Fibroblast of villous mesenchyme (primary cell): ENCODE measurements at places on chromosomes 1 and 21. TPM values are rescaled to one million over a fixed set of nuclear protein-coding genes. Genes with fewer than 3 reads are reported as not detected.

PLCH2 gene
- total RNA-seq, result under 0.01 TPM in 2 replicates

RIPPLY3 gene
- under 0.01 TPM in 1 of 2 replicates, not detected in the other for total RNA-seq

TXNIP gene
- total RNA-seq, result 69.5 and 205 TPM in 2 replicates

RXFP4 gene
- not detected in 2 replicates for total RNA-seq

ERO1B gene
- total RNA-seq, result 1.9 and 5.2 TPM in 2 replicates

HNRNPCL2 gene
- not detected in 2 replicates for total RNA-seq

SH2D5 gene
- 3.9 and 4.3 TPM in 2 replicates for total RNA-seq

ECE1 gene
- 127 and 141 TPM in 2 replicates for total RNA-seq

DNA sequence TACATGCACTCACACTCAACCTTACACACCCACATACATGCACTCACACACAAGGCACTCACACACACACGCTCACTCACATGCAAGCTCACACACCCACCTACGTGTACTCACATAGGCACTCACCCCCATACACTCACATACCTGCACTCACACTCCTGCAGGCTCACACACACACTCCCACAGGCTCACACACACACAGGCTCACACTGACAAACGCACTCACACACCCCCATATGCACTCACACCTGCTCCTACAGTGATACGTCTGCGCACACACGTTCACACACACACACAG, 19.1 kb upstream of the TMEM52 start:
- DNase-seq, result no peak

DNA sequence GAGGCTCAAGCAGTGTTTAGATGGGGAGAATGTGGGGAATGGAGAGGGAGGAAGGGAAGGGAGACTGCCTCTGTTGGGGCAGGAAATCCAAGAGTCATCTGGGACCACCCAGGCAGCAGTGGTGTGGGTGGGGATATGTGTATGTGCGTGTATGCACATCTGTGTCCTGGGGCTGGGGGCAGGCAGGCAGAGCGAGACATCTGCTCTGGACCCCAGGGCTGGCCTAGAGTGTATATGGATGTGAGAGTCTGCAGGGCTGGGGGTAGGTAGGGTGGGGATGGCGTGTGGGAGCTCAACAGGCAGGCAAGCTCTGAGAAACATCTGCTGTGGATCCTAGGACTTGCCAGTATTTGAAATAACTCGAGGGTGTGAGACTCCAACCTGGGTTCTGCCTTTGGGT, 3.5 kb downstream of the PTCH2 start:
- no peak for DNase-seq

GRCh38 chr1:62071695-62072094, 123.0 kb upstream of the L1TD1 start:
- DNase-seq, result no peak

DNA sequence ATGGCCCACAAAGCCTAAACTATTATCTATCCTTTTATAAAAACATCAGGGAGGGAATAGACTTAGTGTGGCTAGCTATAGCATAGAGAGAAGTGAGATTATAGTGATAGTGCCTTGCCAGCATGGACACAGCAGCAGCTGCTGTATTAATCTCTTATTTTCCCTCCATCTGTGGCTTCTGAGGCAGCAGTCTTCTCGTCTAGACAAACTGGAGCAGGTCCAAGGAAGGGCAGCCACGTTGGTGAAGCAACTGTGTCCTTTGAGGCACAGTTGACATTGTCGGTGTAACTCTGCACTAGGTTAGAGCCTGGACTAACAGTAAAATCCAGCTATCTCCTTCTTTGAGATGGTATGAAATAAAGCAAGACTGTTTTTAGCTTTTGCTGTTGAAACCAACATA, 131.3 kb downstream of the CACHD1 start:
- no peak for DNase-seq

GRCh38 chr1:167223144-167224103, 2.7 kb downstream of the POU2F1 start:
- peak; percentile 71 for DNase-seq

- DNase-seq, result no peak
Observed at GRCh38 chr1:10734962-10735544, 61.4 kb downstream of the CASZ1 start.

- no peak for DNase-seq
Observed at GRCh38 chr1:223405507-223405906, 12.3 kb downstream of the CCDC185 start.

DNA sequence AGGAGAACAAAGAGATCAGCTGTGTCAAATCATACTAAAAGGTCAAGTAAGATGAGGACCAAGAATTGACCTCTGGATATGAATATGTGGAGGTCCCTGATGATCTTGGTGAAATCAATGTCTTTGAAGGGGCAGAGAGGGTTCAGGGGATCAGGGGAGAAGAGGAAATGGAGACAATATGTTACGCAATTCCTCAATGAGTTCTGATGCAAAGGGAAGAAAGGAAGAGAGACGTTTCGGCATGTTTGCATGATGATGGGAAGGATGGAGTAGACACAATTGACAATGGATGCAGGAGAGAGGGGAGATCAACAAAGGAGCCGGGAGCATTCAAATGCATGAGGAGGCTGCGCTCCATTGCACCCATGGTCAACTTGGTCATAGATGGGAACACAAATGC, 36.0 kb upstream of the GUCA2B start:
- no peak for DNase-seq

DNA sequence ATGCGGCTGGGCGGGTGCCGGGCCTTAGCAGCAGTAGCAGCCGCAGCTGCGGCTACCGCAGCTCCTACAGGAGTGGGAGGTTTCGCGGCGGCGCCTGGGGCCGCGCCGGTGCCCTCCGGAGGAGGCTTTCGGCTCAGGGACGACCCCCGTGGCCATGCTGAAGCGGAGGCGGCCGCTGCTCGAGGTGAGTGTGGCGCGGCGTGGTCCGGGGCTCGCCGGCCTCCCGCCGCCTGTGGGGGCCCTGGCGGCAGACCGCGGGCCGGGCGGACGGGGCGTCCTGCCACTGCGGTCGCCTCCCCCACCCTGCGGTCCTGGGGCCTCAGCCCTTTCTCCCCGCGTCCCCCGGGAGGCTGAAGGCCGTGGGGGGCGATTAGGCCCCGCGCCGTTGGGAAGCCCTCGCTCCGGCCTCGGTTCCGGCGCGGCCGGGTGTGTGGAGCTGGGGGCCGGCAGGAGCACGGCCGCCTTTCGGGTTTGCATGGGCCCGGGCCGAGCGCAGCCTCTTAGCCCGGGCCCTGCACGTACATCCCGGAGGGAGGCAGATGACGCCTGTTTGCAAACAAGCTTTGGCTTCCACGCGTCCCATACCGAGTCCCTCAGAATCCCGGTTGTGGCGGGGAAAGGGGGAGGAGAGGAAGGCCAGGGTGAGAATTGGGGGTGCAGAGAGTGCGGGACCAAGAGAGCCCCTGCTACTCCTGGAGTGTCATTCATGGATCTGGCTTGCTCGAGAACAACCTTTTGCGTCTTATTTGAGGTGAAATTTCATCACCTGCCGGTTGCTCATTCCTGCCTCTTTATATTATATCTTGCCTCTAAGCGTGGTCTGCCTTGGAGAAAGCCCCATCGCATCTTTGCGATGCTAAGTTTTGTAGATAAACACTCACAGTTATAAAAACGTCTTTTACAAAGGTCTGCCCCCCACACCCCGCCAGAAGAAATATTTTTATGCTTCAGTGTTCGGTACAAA, 613 bp downstream of the ZFYVE9 start:
- DNase-seq, result peak; percentile 57

GRCh38 chr1:173549813-173550212, 53.1 kb downstream of the SLC9C2 start:
- no peak for DNase-seq

DNA sequence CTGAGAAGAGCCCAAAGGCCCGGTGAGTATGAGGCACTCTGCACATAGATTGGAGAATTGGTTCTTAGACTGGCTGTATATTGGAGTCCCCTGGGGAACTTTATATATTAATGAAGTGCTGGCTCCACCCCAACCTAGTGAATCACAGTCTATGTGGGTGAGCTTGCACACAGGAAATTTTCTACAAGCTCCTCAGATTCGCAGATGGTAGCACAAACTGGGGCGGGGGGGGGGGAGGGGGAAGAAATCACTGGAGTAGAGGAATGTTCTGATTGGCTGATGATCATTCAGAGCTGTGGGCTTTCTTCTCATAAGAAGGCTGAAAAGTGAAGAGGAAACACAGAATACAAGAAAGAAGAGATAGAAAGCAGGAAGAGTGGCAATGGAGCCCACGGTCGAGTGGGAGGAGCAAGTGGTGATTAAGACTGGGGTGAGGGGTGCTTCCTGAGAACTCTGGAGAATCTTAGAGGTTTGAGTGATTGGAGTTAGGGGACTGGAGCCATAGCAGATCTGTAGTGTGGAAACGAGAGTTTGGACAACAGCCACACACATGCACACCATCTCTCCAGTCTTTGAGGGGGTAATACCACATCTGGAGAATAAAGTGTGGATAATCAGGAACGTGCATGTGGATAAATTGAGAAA, 465.9 kb upstream of the DAB1 start:
- no peak for DNase-seq

- DNase-seq, result no peak
Observed at GRCh38 chr1:184672013-184672726, 82.5 kb downstream of the EDEM3 start.

DNA sequence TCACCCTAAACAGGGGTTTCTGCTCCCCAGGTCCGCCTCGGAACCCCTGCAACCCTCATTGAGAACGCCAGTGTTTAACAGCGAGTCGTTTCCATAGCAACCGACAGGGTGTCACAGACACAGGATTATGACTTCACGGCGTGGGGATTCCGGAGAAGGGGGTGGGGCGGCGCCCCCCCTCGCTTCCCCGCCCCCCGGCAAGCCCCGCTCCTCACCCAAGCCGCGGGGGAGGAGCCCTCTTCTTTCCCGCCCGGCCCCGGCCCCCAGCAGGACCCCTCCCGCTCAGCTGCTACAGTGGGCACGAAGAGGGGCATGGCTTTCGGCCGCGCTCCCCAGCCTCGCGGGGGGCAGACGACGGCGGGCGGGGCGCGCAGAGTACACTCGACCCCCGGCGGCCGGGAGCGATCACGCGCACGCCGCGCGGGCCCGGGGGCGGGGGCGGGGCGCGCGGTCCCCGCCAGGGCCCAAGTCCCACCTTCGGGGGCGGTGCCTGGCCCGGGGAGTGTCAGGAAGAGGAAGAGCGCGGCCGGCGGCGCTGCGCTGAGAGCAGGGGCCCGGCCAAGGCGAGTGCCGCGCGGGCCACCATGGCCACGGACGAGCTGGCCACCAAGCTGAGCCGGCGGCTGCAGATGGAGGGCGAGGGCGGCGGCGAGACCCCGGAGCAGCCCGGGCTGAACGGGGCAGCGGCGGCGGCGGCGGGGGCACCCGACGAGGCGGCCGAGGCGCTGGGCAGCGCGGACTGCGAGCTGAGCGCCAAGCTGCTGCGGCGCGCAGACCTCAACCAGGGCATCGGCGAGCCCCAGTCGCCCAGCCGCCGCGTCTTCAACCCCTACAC, at the start of gene EFHD2:
Gene EFHD2 (plus strand): TSS at position 501 of the 835 bp plus-strand sequence. CDS start 84 bp downstream, at position 585.
- DNase-seq, result peak; percentile 68

- DNase-seq, result no peak
Observed at GRCh38 chr1:82466416-82466815, 665.7 kb downstream of the ADGRL2 start.

DNA sequence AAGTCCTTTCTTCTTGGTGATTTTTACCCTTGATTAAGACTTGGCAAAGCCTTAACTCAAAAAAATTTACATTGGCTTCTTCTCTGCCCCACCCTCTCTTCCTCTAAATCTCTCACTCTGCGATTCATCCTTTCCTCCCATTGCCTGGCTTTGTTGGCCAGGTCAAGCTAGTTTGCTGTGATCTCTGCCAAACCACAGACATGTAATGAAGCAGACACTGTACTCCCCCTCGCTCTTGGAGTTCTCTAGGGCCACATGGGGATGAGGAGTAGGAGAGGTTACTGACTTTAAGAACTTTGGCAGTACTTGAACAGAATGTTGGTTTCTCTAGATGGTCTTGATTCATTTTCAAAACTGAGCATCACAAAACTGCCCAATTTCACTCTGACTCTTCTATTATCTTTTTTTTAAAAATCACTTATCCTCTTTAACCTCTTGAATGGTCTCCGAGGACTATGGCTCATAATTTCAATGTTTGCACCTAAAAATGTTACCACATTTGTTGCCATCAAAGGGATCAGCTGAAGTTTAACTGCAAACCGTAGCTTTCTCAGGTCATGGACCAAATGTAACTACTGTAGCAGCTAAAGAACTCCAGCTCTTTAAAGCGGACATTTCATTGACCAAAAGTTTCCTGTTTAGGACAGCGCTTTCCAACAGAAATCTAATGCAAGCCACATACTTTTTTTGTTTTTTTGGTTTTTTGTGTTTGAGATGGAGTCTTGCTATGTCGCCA, 62.7 kb upstream of the IPO9 start:
- peak; percentile 96 for DNase-seq

GRCh38 chr1:234886081-234886984, 242.3 kb downstream of the TOMM20 start:
- DNase-seq, result peak; percentile 76
